AG09309 (cell line): ENCODE measurements at places on chromosomes 16 and 17.

GRCh38 chr17:50289278-50289677 is 15.0 kb downstream of the TMEM92 start:
- DNase-seq = no peak

- no peak for DNase-seq
Measured at GRCh38 chr16:75821117-75821516, 94.8 kb upstream of the CPHXL start.

DNA sequence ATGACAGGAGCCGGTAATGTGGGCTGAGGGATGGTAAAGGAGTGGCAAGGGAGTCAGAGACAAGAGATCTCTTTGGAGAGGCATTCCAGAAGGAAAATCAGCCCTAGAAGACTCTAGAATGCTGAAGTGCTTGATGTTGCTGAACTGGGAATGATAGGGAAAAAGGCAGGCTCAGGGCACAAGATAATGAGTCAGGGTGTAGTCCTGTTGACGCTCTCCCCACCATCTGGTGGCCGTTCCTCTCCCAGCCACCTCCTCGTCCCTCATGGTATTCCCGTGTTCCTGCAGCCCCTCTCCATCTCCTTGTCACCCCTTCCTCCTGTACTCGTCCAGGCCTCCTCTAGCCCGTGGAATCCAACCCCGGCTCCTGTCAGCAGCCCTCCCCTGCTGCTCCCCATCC is 11.1 kb upstream of the ALDOA start:
- DNase-seq = no peak

DNA sequence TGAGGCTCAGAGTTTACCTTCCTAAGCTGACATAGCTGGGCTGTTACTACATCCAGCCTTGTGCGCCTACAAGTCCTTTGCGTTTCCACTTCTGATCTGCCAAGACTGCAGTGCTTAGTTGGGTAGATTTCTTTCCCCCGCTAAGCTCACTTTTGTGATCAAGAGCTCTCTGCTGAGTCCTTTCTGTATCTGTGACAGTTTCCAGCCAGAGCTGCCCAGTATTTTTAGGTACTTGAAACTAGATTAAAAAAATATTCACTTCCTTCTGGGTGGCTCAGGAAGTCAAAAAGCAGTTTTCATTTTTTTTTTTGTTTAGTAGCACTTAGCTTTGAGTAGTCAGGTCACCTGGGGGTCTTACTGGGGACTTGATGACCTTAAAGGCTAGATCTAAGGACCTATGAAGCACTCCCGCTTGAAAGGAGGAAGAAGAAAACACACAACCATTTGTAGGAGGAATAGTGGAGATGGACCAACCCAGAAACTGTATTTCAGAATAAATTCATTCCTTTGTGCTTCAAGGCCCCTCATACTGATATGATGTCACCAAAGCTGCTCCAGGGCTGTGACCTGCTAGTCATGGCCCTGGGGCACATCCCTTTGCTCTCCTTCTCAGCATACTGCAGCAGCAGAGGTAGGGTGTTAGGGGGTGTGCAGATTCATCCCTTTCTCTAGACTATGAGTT is 75.6 kb upstream of the HNF1B start:
- DNase-seq = no peak
